H54 (cell line): ENCODE measurements at places on chromosomes 3 and 15.

DNA sequence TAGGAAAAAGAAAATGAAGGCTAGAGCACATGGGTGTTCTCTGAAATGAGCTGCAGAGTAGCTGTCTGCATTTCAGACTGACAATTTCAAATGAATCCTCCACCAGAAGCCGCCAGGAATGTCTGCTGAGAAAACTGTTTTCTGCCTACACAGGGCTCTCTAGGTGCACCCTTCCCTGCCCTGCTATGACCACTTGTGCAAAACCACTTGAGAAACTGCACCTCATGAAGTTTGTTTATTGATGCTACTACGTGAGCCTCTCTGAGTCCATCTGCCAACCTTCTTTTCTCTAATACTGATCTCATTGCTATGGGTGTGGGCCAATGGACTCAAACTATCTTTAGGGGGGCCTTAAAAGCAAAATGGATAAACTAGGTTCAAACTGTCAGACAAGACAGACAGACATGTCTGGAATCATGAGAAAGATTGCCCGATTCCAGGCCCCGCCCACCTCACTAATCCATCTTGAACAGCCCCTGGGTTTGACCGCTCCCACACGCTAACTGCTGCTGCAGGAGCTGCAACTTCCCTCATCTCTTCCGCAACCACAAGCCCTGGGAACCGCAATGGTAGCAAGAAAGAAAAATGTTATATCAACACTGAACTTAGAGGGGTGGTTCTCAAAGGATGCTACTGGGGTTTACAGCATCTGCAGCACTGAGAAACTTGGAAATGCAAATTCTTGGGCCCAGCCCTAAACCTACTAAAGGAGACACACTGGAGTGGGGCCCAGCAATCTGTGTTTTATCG, 9.0 kb upstream of the CD47 start:
- no peak for DNase-seq

DNA sequence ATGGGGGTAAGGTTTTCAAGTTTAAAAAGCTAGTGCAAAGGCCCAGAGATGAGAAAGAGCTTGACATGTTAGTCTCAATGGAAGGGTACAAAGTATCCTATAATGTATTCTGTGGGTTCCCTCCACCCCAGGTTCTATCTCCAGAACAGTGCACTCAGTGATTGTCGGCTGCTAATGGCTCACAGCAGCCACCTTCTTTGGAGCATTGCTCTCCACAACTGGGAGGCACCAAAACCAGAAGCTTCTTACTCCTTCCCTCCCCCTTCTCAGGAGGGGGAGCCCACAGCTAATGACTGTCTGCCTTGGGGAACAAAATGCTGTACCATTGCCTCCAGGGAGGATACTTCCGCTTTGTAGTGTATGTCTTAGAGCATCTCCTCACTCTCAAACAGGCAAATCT, 439.4 kb upstream of the RBMS3 start:
- DNase-seq, result no peak

- DNase-seq, result no peak
These were observed 150.2 kb upstream of the BHLHE40 start for GRCh38 chr3:4829031-4829394.

DNA sequence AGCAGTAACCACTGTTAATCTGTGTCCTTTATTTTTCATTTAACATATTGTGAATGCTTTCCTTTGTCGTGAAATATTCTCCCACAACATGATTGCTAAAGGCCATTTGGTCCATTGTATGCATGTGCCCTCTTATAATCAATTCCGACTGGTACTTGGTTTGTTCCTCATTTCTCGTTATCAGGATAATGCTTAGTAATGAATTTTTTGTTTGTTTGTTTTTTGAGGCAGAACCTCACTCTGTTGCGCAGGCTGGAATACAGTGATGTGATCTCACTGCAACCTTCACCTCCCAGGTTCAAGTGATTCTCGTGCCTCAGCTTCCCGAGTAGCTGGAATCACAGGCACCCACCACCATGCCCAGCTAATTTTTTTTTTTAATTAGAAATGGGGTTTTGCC, 22.0 kb downstream of the SPATA12 start:
- no peak for DNase-seq

GRCh38 chr3:132382267-132382666, 35.0 kb upstream of the DNAJC13 start:
- no peak for DNase-seq

DNA sequence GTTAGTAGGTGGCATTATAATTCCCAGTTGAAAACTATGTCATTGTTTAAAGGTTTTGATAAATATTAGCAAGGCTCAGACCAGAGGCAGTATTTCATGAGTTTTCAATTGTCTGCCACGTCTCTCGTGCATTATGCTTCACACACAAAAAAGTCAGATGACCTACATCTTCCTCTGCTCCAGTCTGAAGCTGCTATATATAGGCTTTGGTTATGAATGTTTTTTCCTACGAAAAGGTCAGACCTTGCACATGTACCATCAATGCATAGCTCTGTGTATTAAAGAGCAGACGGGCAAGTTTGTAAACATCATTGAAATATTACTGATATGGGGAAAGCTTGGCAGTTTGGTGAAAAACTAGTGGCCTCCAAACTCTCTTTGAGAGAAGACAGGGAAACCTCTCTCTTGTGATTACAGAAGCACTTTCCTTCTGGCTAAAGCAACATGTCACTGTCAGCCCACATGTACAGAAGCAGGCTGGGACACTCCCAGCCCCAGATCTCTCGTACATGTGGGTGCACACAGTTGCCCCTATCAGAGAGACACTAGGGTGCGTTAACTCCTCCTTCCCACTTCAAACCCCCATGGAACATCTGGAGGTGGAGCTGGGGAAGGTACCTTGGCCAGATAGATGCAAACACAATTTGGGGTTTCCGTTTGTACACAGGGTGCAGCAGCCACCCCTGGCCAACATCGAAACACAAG, 184.0 kb upstream of the BCL6 start:
- DNase-seq, result no peak

DNA sequence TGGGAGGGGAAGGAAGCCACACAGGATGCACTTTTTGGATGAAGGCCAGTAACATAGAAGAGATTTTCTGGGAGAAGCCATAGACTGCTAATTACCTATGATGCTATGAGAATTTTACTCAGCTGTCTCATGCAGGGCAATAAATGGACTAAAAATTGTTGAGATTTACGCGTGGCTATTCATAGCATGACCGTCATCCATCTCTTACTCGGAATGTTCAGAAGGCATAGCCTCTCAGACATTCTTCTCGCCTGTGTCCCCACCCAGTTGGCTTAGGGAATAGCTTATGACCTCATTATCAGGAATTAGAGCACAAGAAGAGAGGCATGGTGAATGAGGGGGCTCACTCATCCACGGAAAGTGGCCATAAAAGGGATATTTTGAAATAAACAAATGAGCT, 107.9 kb upstream of the ATP10A start:
- DNase-seq, result no peak

DNA sequence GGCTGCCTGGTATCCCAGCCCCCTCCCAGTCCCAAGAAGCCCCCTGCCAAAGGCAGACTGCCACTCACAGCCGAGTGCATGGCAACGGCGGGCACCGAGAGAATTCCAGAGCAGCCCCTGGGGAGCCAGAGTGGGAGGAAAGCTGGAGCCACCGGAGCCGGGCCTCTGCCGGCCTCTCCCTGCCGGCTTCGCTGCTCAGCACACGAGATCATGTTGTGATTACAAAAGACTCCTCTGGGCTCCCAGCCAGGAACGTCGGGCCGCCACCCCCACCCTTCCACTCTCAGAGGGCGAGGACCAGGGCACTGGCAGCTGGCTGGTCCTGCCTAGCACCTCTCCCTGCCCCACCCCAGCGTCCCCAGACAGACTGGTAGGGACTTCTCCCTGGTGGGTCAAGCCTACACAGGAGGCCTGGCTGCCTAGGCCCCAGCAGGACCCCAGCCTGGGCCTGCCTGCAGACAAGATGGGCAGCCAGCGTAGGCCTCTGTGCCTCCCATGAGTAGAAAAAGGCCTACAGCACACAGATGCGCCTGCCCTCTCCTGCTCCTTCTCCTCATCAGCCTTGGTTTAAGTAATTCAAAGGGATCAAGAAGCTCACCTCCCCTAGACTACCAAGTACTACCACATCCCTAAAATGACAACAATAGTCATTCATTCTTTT, at the start of gene CCDC9B:
TSS of gene CCDC9B (minus strand) at position 200 of the 661 bp plus-strand sequence. CDS start at position 80, 120 bp downstream.
- peak; percentile 65 for DNase-seq

DNA sequence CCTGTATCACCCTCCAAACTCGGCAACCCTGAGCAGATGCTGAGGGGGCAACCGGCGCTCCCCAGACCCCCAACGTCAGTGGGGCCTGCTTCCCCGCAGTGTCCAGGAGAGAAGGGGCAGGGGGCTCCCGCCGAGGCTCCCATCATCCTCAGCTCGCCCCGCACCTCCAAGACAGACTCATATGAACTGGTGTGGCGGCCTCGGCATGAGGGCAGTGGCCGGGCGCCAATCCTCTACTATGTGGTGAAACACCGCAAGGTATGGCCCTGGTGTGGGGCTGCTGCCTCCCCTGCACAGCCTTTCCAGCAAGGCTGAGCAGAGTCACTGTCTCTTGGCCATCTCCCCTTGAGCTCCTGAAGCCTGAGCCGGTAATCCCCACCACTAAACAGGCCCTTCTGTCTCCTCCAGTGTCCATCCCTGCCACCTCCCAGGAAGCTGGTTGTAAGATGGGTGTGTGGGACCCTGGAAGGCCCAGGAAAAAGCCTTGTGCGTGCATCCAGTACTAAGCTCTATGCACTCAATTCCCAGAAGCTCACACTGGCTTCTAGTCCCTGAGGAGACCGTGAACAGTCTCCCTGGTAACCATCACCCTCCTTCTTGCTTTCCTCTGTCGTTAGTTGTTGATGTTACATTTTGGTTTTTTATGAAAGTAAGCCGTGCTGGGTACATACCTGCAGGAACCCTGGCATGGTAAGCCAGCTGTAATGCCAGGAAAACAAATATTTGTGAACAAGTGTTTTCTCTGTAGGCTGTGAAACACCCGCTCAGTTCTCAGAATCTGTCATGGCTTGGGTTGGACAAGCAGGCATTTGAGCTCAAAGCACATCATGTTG, 63.3 kb downstream of the BOC start:
- DNase-seq, result no peak

- DNase-seq, result no peak
These were observed 33.4 kb upstream of the SRP14 start for GRCh38 chr15:40072216-40072990.
